ENCODE measurements at places on chromosomes 13 and 19.

- peak; percentile 71 for DNase-seq
Observed at GRCh38 chr19:35975608-35976214, 19.3 kb upstream of the SDHAF1 start.

DNA sequence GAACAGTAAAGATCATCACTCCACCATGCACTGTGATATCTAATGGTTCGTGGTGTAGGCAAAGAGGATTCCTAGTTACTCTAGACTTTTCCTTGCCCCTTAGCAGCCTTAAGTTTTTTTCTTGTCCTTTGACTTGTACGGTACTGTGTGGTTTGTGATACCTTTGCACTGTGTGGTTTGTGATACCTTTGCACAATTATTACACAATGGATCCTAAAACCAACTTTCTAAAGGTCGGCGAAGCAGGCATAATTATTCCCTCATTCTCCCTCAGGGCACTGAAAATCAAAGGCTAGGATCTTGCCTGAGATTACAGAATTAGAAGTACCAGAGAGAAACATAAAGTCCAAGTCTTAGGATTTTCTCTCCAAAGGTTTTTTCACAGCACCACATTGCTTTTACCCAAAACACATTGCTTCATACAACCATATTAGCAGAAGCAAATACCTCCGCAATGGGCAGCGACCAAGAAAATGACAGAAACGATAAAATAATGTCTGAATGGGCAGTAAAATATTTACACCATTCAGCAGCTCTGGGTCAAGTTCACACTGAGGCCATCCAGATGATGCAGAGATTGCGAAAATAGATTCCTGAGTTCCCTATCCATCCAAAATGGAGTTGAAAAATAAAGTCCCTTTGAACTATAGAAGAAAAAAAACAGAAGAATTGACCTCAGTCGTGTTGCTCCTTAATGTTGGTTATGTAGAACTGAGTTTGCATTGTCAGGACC is 106.4 kb downstream of the FGF14 start:
- no peak for DNase-seq

DNA sequence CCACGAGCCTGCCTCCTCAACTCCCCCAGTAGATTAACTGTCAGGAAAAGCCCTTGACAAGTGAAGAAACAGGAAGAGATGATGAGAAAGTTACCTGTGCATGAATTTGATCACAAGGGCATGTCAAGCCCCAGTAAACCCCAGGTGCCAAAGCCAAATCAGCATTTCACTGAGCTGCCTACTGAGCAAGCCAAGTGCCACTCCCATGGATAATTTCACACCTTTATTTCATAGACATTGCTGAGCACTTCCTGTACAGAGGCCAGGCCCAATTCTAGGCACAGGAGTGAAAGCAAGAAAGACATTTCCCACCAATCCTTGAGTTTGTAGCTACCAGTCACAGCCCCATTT is 2.4 kb downstream of the GADD45GIP1 start:
- no peak for DNase-seq

GRCh38 chr13:47112205-47112902 is 215.5 kb upstream of the HTR2A start:
- no peak for DNase-seq

DNA sequence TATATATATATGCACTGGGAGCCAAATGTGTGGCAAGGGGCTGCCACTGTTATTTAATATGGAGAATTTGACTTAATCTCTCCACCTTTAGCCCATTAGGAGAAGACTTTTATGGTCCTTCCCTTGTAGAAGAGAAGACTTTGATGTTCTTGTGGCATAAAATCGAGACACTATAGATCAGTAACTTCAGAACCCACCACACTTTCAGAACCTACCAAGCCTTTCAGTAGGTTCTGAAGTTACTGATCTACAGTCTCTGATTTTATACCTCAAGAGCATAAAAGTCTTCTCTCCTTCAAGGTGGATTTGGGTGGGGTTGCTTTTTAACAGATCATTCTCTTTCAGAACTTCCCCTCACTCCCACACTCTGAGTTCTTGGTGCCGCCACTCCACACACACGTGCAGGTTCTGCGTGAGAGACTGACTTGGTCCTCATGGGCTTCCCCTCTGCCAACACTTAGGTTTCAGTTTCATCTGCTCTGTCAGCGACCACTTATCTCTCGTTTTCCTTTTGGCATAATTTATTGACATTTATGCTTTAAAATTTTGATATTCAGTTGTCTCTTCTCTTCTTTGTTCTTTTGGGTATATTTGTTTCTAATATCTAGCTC is 213.4 kb upstream of the PCDH17 start:
- DNase-seq = no peak

GRCh38 chr19:3034656-3035541 is 5.8 kb upstream of the TLE2 start:
- DNase-seq = no peak

DNA sequence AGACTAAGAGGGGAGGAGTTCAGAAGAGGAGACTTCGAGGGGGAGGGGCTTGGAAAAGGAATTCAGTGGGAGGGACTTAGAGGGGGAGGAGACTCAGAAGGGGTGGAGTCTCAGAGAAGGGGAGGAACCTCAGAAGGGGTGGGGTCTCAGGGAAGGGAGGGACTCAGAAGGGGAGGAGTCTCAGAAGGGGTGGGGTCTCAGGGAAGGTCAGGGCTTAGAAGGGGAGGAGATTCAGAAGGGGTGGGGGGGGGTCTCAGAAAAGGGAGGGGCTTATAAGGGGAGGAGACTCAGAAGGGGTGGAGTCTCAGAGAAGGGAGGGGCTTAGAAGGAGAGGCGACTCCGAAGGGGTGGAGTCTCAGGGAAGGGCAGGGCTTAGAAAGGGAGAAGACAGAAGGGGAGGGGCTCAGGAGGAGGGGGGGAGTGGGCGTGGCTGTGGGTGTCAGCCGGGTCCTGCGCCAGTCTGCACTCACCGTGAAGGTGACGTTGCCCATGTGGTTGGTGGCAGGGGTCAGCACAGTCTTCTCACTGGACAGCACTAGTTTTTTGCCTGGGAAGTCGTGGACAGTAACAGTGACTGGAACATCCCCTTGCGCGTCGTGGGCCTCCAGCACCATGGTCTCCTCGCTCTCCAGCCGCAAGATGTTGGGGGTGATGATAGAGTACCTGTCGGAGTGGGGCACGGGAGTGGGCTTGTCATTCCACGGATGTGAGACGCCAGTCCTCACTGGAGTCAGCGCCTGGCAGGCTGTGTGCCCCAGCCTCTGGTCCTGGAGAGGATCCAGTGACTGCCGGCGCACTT is 1.5 kb downstream of the C3 start:
- no peak for DNase-seq

DNA sequence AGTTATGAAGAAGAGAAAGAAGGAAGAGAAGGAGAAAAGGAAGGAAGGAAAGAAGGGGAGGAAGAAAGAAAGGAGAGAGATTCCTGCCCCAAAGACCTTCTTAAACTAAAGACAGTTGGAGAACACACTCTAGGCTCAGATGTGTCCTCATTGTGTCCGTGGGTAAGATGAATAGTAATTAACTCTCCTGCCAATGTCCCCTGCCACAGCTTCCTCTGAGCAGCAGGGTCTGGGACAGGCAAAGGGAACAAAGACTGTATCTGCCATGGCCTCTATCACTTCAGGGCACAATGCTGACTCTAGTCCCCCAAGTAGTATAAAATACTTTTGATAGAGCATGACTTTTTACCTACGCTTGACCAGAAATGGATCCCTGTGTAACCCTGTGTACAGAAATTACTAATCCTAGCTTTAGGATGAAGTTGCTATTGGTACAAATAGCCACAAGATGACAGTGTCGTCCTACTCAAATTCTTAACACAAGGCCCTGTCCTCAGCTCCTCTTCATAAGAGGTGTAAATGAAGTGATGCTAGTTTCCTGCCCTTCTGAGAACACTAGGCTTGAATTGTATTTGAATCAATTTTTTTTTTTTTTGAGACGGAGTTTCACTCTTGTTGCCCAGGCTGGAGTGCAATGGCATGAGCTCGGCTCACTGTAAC is 186.2 kb upstream of the GPR12 start:
- DNase-seq = no peak

DNA sequence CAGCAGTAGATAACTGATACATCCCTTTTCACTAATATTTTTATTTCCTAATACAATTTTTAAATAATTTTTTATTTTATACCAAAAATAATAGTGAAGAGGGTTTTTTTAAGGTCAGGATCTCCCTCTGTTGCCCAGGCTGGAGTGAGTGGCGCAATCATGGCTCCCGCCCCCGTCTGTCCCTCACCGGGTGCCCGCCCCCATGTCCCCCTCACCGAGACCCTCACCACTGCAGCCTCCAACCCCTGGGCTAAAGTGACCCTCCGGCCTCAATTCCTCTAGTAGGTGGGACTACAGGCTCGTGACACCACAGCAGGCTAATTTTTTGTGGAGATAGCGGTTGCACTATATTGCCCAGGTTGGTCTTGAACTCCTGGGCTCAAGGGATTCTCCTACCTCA is 17.8 kb upstream of the ZNF846 start:
- no peak for DNase-seq

- peak; percentile 68 for DNase-seq
Observed at GRCh38 chr19:1811472-1811894, 593 bp downstream of the ATP8B3 start.

- no peak for DNase-seq
Observed at GRCh38 chr13:38848360-38848759, 142.3 kb downstream of the STOML3 start.

GRCh38 chr13:94435604-94436226 is 43.8 kb downstream of the DCT start:
- DNase-seq = no peak

DNA sequence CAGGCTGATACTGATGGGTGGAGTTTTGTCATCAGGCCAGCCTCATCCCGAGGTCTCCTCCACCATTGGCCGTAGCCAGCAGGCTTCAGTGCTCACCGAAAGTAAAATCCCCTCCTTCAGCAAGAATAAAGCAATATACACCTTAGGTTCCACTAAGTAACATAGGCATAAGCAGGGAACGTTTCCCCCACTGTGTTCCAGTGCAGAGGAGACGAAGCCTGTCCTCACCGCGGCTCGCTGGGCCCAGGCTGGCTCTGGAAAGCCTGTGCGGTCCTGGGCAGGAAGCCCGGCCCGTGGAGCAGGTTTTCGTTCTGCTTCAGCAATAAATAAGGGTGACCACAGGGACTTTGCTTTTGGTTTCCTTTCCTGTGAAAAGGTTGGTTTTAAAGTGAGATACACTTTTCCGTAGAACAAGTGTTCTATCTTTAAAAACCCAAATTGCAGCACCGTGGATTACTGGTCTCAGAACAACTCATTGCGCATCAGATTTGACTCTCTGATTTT is 16.3 kb upstream of the TEX29 start:
- DNase-seq = no peak

GRCh38 chr13:114325729-114326128 is 11.4 kb downstream of the CHAMP1 start:
- no peak for DNase-seq

Measured in kidney (tissue), 22 donors.